Stimulated activated CD8-positive, alpha-beta memory T cell treated with anti-CD3 and anti-CD28 coated beads, Interleukin-15, amount 100 ng/mL, for 24 hours (primary cell): ENCODE measurements at places on chromosomes 1 and 21.

- no peak for DNase-seq
These were observed 35.7 kb upstream of the VAV3 start for GRCh38 chr1:108000620-108001111.

GRCh38 chr1:219402925-219403324 lies 210.0 kb downstream of the ZC3H11B start:
- no peak for DNase-seq

- DNase-seq, result no peak
These were observed at the start of gene CROCC for GRCh38 chr1:16921391-16922185. CROCC (plus strand) TSS chr1:16921931; CDS start chr1:16922019, 88 bp downstream.

DNA sequence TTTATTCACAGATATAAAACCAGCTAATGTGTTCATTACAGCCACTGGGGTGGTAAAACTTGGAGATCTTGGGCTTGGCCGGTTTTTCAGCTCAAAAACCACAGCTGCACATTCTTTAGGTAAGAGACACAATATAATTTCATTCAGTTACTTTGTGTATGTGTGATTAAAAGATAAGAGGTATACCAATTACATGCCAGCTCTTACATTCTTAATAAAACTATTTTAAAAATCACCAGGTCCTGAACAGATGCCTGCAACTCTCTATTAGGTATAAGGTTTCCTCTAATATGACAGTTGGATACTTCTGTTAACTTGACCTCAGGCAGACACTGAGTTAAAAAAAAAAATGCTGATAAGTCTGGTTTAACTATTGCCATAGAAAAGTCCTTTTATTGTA lies 122.1 kb downstream of the NEK7 start:
- DNase-seq, result no peak

DNA sequence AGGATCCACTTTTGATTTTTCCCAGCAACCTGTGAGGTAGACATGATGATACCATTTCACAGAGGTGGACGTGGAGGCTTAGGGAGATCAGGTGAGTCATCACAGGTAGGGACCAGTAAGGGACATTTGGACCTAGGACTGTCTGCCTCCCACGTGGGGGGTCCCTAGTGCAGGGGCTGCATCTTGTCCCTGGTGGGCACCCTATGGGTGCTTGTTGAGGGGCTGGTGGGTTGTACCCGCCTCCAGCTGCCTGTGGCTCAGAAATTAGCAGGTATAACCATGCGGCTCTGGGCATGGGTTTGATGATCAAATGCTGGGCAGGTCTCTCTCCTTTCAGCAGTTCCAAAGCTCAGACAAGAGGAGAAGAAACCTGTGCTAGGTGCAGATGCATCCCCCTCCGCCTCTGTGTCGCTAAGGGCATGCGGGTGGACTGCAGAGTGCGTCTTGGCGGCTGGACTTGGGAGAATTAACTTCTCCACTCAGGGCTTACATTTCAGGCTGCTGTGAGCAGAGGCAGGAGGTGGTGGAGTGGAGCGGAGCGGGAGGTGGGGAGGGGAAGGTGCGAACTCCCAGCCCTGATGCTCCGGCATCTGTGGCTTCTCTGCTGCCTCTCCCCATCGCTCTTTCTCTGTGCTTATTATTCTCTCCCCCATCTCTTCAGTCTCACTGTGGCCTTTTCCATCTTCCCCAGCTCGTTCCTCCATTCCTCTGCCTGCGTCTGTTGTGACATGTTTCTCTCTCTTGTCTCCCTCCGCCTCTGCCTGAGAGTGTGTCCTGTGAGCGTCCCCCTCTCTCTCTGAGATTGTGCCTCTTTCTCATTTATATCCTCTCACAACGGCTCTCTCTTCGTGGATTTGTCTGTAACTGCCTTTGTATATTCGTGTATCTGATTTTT lies 146.8 kb downstream of the PTPRU start:
- no peak for DNase-seq

GRCh38 chr1:8512504-8512903 lies 194.6 kb downstream of the SLC45A1 start:
- DNase-seq, result no peak

GRCh38 chr1:61434276-61434675 lies 290.7 kb downstream of the TM2D1 start:
- no peak for DNase-seq
